ENCODE measurements at places on chromosomes 6 and 20. TPM values are rescaled to one million over a fixed set of nuclear protein-coding genes. Genes with fewer than 3 reads are reported as not detected.

ADGRF4 gene
- not detected for total RNA-seq

ZBTB9 gene
- 7.1 TPM for total RNA-seq

SCRT2 gene
- total RNA-seq: not detected

TTK gene
- total RNA-seq: not detected

SNHG17 gene
- 8.9 TPM for total RNA-seq

TRIM31 gene
- total RNA-seq: 2.0 TPM

LZTS3 gene
- 18.1 TPM for total RNA-seq

CCN6 gene
- not detected for total RNA-seq

GNMT gene
- total RNA-seq: 3.3 TPM

PCSK2 gene
- total RNA-seq: 16.2 TPM

SNX21 gene
- total RNA-seq: 133 TPM

SLC22A16 gene
- not detected for total RNA-seq

WFDC11 gene
- total RNA-seq: not detected

DSP gene
- total RNA-seq: 6.7 TPM

MTRF1L gene
- total RNA-seq: 17.9 TPM

SAMD3 gene
- total RNA-seq: 1.2 TPM

CYP21A2 gene
- not detected for total RNA-seq

RBM39 gene
- 413 TPM for total RNA-seq

TMEM74B gene
- total RNA-seq: not detected

HAO1 gene
- not detected for total RNA-seq

OXT gene
- total RNA-seq: not detected

GHRH gene
- not detected for total RNA-seq

BMP6 gene
- 4.7 TPM for total RNA-seq

SMOC2 gene
- 424 TPM for total RNA-seq

CCN5 gene
- 652 TPM for total RNA-seq

ANGPT4 gene
- 1.6 TPM for total RNA-seq

B3GAT2 gene
- total RNA-seq: not detected

ZDHHC14 gene
- 20.0 TPM for total RNA-seq

HEBP2 gene
- 62.4 TPM for total RNA-seq

IRF4 gene
- 1.8 TPM for total RNA-seq

TCP11 gene
- not detected for total RNA-seq

FNDC1 gene
- 4.1 TPM for total RNA-seq

OVOL2 gene
- total RNA-seq: 0.71 TPM

MLN gene
- total RNA-seq: not detected

GOPC gene
- 31.5 TPM for total RNA-seq

GTSF1L gene
- total RNA-seq: not detected

UBE3D gene
- 9.6 TPM for total RNA-seq

C20orf202 gene
- not detected for total RNA-seq

LBP gene
- 1.7 TPM for total RNA-seq

REV3L gene
- total RNA-seq: 25.6 TPM

TINAG gene
- total RNA-seq: not detected

STX7 gene
- 46.2 TPM for total RNA-seq

CYP39A1 gene
- 1.1 TPM for total RNA-seq

EYS gene
- total RNA-seq: not detected

C6orf52 gene
- total RNA-seq: not detected

LRRN4 gene
- not detected for total RNA-seq

DEF6 gene
- total RNA-seq: 9.1 TPM

MYBL2 gene
- 0.81 TPM for total RNA-seq

EDEM2 gene
- total RNA-seq: 24.6 TPM

SLC22A3 gene
- total RNA-seq: 91.5 TPM

PRDM1 gene
- 4.1 TPM for total RNA-seq

HLA-DOA gene
- total RNA-seq: 5.8 TPM

PPP1R14C gene
- 0.95 TPM for total RNA-seq

PCK1 gene
- 0.56 TPM for total RNA-seq

All from thoracic aorta (tissue), 2 donors.